ENCODE measurements at places on chromosomes 1 and 21.
A peak's percentile ranks its signal among the peaks of the same experiment; 100 is the strongest.

DNA sequence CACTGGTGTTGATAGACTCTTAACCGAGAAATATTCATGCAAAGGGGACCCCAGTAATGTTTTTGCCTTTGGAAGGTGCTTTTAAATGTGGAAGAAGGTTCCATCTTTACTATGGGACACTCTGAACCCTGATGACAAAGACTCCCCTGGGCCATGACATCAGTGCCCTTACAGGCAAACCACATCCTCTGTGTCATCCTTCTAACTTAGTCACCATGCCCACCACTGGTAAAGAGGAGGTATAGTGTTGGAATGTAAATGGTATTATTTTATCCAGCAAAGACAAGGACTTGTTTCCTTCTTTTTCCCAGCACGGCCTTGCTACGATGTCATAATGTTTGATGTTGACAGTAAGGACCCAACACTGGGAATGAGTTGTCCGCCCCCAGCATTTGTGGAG, 12.6 kb downstream of the METTL13 start:
- DNase-seq, result no peak

GRCh38 chr1:77406661-77407060, 124.8 kb downstream of the AK5 start:
- DNase-seq, result no peak

- DNase-seq, result no peak
Observed at GRCh38 chr1:172252958-172253357, 167.5 kb upstream of the C1orf105 start.

GRCh38 chr1:46519209-46519608, 29.6 kb downstream of the DMBX1 start:
- DNase-seq, result no peak

GRCh38 chr1:184635347-184635979, 119.2 kb downstream of the EDEM3 start:
- DNase-seq, result no peak

GRCh38 chr1:233337505-233337904, 10.0 kb downstream of the MAP3K21 start:
- no peak for DNase-seq

GRCh38 chr1:33893147-33893830, 29.4 kb downstream of the HMGB4 start:
- DNase-seq, result no peak

- DNase-seq, result peak; percentile 92
Observed at GRCh38 chr1:107110326-107110725, 30.5 kb upstream of the NTNG1 start.

DNA sequence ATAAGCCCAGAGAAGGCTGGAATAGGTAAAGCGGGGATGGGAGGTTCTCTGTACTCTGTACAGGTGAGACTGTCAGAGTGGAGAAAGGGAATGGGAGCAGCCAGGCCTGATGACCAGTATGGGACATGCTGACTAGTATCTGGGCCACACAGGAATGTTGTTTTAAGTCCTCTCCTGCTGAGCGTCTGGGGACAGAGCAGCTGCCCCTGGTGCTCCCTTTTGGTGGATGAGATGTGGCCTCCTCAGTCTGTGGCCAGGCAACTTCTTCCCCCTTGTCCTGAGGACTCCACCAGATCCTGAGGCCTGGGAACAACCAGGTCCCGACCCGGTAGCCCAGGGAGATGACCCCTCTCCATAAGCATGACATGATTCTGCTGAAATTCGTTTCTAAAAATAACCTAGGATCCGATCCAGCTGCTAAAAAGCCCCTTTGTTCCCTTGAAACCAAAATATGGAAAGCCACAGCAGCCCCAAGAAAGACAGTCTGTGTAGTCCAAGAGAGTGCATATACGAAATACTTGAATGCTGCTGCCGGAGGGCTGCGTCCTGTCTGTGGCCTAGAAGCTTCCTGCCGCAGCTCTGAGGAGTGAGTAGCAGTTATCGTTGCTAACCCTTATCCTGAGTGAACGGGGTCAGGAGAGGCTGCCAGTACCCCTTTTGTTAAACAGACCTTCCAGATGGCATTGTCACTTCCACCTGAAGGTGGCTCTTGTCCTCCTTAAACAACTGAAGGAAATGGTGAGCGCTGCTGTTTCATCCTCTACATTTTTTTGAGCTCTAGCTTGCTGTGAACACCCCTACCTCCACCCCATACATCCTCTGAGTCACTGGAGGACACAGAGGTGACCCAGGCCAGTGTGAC, 47.1 kb downstream of the ATP2B4 start:
- peak; percentile 72 for DNase-seq

DNA sequence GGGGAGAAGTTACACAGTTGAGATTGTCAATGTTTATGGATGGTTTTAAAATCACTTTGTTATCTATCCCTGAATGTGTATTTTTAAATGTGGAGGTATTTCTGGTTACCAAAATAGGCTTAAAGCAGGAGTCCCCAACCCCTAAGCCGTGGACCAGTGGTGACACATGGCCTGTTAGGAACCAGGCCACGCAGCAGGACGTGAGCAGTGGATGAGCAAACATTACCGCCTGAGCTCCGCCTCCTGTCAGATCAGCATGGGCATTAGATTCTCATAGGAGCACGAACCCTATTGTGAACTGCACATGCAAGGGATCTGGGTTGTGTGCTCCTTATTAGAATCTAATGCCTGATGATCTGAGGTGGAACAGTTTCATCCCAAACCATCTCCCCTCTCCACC, 151.6 kb downstream of the GALNT2 start:
- DNase-seq, result no peak

DNA sequence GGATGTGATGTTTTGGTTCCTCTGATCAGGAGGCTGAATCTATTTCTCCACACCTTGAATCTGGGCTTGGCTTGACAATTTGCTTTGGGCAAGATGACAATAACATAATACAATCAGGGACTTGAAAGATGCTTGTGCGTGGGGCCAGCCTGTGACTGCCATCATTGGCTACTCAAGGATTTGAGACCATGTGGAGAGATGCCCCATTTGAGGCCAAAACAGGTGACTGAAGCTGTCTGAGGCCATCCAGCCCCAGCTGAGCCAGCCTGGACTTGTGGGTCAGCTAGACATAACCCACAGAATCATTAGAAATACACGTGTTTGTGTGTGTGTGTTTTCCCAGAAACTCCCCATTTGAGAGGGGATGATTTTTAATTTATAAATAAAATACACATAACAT, 421.5 kb downstream of the PTPRU start:
- no peak for DNase-seq

DNA sequence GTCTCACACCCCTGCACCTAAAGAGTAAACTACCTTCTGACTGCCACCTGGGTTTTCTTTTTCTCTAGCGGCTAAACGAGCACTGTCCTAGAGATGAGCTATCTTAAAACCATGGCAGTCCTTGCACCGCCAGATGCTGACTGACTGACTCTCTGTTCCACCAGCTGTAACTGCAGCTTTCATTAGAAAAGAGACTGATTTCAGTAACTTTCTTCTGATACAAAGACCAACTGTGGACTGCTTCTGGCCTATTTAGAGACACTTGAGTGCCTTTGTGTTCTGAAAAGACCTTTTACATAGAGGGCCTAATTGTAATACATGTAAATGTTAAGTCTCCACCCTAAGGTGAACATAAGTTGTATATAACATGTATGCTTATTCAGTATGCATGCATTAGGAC, 152.5 kb downstream of the DISC1 start:
- DNase-seq, result no peak

- no peak for DNase-seq
Observed at GRCh38 chr1:167515461-167515860, 2.9 kb downstream of the CD247 start.

DNA sequence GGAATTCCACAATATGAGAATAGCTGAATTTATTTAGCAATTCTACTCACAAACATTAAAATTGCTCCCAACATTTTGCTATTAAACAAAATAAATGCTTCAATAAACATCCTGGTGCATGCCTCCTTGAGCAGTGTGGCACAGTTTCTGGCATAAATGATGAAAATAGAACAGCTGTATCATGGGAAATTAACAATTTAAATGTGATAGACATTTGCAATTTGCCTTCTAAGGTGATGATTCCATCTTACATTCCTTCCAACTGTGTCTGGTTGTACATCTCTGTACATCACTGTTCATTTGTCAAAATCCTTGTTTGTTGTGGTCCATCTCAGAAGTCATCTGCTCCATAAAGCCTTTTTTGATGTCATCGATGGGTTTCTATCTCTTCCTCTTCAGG, 198.7 kb downstream of the KCTD3 start:
- DNase-seq, result no peak

- DNase-seq, result peak; percentile 11
Observed at GRCh38 chr1:211484755-211485479, 7.0 kb downstream of the RD3 start.

- no peak for DNase-seq
Observed at GRCh38 chr1:167748906-167749305, 27.1 kb downstream of the MPZL1 start.

- DNase-seq, result no peak
Observed at GRCh38 chr1:221724931-221725605, 16.8 kb downstream of the DUSP10 start.

DNA sequence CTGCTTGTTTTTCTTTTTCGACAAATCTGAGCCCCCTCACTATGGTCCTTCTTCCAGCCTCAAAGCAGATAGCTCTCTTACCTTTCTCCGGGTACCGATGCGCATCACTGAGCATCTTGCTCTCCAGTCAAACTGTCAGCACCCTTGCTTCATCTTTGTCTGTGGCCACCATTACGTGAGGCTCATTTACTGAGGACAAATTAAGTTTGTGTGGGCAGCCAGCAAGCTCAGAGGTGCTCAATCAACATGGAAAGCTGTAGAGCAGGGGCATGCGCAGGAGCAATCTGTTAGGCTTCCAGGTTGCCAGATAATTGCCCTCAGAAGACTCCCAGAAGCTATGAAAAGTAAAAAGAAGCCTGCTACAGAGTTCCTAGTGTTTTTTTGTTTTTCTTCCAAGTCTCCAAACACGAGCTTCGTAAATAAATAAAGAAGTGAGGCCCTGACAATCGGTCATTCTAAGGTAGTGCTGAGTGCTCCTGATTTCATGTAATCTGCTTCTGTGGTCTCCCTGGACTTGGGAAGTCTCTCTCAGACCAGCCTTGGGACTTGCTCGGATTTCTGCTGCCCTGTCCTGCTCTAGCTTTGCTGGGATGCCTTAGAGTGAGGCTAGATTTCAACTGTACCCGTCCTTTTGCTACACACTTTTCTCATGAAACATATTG, 1.8 kb downstream of the C1orf53 start:
- peak; percentile 25 for DNase-seq

DNA sequence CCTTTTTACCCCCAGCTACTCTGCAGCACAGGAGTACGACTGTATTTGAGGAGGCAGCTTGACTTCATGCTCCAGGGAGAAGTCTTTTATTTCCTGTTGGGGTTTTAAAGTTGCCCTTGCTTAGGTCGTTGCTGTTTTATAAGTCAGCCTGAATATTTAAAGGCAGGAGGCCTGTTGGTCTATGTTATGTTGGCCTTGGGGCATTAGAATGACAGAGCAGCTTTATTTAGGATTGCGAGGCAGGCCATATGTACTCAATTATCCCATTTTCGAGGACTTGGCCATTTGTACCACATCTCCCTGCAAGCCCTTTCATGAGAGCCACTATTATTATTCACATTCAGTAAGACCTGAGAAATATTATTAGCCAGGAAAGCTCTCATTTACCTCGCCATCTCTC, 47.0 kb downstream of the KIF26B start:
- DNase-seq, result no peak
